Peyer's patch (tissue), 4 donors: ENCODE measurements at places on chromosomes 13 and 19. TPM values are rescaled to one million over a fixed set of nuclear protein-coding genes. Genes with fewer than 3 reads are reported as not detected.
A peak's percentile ranks its signal among the peaks of the same experiment; 100 is the strongest.

GRCh38 chr13:74193391-74193790, 59.2 kb upstream of the KLF12 start:
- DNase-seq: no peak

DNA sequence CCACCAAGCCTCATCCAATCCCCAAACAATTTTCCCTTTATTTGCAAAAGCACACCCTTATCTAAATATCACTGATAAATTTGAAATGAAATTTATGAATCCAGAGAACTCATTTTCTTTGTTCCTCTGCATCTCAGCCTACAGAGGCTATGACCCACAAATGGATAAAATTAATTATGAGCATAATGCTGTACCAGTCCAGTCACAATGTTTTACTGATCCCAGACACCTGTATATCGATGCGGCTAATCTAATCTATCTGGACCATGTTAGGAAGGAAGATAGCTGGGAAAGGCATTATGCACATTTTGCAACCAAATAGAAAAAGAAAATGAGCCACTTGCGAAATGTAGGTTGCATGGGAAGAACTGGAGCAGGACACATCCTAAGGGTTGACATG, 150.0 kb downstream of the FGF14 start:
- no peak for DNase-seq

DNA sequence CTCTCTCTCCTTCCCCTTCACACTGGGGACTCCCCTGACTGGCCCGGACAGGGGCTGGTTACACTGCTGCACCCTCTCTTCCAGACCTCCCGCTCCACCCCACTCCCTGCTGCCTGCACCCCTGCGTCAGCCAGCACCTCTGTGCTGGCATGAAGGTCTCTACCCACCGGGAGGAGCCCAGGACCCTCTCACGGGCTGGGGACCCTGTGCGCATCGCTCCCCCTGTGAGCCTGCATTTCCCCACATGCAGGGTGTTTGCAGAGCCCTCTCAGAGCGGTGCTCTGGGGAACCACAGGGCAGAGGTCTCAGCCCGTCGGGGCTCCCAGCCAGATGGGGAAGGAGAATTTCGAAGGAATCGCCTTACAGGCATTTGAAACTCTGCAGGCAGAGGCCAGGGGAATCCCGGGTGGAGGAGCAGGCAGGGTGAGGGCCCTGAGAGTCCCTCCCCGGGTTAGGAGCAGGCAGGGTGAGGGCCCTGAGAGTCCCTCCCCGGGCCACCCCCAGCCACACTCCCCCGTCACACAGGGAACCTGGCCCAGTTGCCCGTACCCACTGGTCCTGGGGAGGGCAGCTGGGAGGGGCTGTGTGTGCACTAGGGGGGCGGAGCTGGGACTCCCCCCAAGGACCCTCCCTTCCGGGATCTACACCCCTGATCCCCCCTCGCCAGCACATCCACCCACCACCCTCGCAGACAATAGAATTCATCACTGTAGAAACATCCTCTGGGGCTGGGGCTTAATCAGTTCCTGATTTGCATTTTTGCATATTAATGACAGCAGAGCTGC, 16.3 kb upstream of the TCF3 start:
- peak; percentile 68 for DNase-seq

- no peak for DNase-seq
Measured at GRCh38 chr13:80577285-80577684, 236.4 kb upstream of the SPRY2 start.

DNA sequence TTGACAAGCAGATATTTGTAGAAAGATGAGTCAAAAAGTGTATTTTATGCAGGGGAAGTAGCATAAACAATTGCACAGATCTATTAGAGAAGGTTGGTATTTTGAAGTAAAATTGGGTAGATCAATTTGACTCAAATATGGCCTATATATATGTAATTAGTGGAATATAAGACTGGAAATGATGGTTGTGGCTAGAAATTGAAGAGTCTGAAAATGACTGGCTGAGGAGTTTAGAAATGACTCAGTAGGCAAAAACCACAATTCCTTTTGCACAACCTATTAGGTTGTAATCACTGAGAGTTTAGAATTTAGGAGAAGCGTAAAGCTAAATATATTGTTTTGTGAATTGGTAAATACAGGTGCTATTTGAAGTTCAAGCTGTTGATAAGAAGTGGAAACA, 622.6 kb upstream of the PCDH20 start:
- DNase-seq: no peak

DNA sequence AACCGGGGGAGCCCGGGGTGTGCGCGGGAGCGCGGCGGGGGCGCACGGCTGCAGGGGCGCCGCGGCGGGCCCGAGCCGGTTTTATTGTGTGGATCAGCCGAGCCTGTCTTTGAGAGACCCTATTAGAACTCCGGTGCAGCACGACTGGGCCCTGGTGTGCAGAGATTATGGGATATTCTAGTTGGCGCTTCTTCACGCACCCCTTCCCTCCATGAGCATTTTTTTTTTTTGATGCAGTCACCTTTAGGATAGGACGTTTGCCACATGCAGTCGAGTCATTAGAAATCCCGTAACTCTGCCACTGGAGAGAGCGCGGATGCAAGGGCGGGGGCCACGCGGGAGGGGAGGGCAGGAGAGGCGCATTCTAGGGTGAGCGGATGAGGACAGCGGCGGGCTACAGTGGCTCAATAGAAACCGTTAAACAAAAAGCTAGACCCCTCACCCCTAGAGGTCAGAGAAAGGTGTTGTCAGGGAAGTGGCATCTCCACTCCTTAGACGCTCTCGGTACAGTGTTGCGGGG, 3.7 kb downstream of the FGF9 start:
- DNase-seq: peak; percentile 54

DNA sequence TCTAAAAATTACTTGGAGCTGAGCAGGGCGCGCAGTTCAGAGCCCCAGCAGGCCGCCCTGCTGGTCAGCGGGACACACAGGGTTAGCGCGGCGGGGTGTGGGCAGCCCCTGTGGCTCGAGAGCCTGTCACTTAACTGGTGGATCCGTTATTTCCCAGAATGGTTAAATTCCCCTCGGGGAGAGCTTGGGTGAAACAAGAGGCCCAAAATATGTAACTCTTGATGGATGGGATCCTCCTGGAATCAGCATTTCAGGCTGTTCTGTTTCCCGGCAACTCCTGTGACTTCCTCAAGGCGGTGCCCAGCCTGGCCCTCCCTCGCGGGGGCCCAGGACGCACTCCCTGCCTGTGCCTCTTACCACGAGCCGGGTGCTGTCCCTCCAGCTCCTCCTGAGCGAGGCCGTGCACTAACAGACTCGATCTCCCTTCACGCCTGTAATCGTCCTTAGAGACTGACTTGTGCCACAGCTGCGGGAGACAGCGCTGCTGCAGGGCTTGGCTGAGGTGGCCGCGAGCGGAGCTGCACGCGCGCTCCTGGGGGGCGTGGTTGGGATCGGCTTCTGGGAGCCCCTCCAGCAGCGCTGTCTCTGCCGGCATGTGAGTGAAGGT, 9.7 kb downstream of the PTBP1 start:
- no peak for DNase-seq

DNA sequence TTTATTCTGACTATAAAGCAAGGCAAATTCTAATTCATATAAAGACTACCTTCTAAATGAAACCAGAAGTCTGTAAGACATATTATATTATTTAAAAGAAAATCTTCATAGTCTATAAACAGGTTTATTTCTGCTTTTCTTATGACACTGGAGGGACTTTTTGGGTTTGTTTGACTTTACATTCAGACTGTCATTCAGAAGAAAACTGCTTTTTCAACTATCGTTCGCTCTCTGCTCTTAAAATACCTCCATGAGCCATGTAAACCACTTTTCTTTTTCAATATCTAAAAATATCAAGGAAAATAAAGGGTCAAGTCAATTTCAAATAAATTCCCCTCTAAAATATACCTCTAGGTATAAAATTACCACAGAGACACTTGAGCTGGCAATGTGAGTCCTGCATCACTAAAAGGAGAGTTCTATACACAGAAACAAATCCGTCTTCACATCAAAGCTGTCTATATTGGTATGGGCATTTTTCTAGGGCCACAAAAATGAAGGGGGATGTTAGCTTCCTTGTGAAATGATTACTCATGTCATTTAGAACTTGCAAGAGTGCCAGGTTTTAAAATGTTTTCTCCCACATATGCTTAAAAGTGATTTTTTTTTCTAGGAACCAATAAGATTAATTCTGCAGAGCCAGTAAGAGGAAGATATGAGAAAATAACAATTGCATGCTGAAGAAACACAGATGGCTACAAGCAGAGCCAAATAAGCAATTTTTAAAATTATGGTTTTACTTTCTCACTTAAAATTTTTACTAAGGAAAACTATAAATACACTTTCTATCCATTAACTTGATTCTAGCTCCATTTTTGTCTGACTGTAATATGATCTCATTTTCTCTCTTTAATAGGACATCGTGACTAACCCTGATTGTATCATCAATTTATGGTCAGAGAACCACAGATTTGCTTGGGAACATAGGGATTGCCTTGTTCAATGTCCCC, 181.8 kb downstream of the TBC1D4 start:
- no peak for DNase-seq

Gene CBY2
- total RNA-seq: not detected

Gene FSD1
- total RNA-seq: 1.4 TPM

Gene RDH8
- not detected for total RNA-seq
